ENCODE measurements at places on chromosomes 1 and 21. TPM values are rescaled to one million over a fixed set of nuclear protein-coding genes. Genes with fewer than 3 reads are reported as not detected.

LMOD1 gene
- 49.4 TPM for polyA plus RNA-seq

PM20D1 gene
- 0.06 TPM for polyA plus RNA-seq

DEPDC1 gene
- 5.9 TPM for polyA plus RNA-seq

ETV3L gene
- not detected for polyA plus RNA-seq

AK4 gene
- polyA plus RNA-seq = 6.3 TPM

FNDC10 gene
- 2.0 TPM for polyA plus RNA-seq

CD58 gene
- polyA plus RNA-seq = 12.2 TPM

TMPRSS2 gene
- 0.14 TPM for polyA plus RNA-seq

TRPM2 gene
- 1.5 TPM for polyA plus RNA-seq

Data from muscle of leg (tissue), 16 donors.